ENCODE measurements at places on chromosomes 2 and 18.

GRCh38 chr18:12867441-12868123 lies 16.5 kb downstream of the PTPN2 start:
- no peak for DNase-seq

- peak; percentile 74 for DNase-seq
Observed at GRCh38 chr2:191678437-191679100, 633 bp downstream of the NABP1 start.

DNA sequence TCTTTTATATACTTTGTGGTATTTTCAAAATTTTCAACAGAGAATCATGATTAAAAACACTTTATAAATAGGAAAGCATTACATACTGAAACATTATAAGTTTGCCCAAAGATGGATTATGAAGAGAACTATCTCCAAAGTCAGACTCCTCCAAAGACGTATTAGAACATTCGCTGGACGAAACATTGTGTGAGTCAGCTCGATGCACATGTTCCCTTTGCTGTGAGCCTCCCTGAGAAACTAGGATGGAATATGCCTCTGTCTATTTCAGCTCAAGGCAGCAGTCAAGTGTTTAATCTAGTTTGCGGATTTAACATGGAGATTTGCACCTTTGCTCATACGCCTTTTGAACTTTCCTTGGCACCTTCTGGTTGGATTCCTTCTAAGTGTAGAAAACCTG lies 92.2 kb upstream of the NCKAP5 start:
- DNase-seq, result no peak

DNA sequence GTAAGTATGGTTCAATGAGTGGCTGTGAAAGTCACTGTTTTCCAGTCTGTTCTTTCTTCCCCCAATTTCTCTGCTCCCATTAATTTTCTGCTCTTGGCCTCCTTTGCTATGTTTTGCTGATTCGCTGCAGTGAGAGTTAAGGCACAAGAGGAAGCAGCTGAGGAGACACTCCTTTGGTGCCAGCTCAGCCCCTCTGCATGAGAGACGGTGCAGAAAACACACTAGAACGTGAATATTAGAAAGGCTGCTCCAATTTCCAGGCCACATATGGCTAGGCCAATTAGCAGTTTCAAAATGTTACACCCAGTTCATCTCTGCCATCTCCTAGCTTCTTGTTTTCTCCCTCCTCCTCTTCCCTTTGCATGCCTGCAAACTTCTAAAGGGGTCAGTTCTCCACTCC lies 38.9 kb downstream of the AKAIN1 start:
- no peak for DNase-seq

GRCh38 chr18:22282311-22283115 lies 113.1 kb downstream of the GATA6 start:
- peak; percentile 71 for DNase-seq

DNA sequence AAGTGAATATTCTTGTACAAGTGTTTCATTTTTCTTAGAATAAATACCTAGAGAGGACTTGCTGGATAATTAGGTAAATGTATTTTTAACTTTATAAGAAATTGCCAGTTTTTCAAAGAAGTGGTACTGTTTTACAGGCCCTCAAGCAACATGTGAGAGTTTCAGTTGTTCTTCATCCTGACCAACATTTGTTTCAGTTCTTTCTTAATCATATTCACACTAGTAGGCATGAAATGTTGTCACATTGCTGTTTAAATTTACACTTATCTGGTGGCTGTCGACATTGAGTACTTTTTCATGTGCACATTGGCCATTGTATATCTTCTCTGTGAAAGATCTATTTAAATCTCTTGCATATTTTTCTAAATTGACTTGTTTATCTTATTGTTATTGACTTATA lies 178.1 kb downstream of the ACOXL start:
- DNase-seq, result no peak

DNA sequence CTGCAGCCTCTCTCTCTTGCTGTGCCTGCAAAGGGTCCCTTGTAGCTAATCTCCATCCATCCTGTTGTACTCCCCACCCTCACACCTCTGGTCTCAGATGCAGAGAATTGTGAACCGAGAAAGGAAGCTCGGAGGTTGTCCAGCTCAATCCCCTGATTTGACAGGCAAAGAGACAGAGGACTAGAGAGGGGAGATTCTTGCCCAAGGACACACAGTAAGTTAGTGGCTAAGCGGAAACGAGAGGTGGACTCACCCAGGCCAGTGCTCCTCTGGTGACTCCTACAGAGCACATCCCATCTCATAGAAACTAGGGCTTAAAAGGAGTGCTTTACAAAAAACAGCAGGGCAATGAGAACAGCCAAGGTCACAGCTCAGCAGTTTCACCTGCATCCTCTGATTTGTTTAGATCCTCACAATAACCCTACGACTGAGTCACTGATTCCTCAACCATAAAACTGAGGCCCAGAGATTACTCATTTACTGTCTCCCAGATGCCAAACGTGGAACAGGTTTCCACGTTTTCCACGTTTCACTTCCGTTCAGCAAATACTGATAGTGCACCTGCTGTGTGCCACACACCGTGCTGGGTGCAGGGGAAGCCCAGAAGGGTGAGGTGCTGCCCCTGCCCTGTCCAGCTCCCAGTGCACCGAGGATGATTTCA lies 22.1 kb downstream of the EHD3 start:
- DNase-seq, result no peak

DNA sequence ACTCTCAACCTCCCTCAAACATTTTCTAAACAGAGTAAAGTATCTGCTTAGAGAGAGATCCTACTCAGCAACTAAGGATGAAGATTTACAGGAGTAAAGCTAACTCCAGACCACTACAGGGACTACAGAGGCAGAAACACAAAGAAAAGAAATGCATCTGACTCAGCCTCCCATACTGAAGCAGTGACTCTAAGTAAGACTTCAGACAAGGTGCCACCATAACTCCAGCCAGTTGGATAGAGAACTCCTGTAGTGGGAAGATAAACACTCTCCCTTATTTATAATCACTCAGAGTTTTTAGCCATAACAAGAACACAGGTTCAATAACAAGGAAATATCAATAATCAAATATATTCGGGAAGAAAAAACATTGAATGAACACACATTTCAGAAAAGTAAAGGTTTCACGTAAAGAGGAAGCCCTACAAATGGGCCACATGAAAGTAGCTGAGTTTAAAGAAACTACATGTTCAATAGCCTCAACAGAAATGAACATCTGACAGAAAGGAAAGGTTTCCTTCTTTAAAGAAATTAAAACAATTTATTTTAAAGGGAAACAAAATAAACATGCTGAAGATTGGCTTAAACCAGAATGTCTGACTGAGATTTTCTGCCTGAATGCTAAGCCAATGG lies 519.9 kb downstream of the KCNJ3 start:
- DNase-seq, result no peak

GRCh38 chr2:187383043-187383800 lies 64.8 kb downstream of the CALCRL start:
- DNase-seq, result no peak

- no peak for DNase-seq
Observed at GRCh38 chr2:48531141-48531648, 1.2 kb downstream of the STON1 start.

DNA sequence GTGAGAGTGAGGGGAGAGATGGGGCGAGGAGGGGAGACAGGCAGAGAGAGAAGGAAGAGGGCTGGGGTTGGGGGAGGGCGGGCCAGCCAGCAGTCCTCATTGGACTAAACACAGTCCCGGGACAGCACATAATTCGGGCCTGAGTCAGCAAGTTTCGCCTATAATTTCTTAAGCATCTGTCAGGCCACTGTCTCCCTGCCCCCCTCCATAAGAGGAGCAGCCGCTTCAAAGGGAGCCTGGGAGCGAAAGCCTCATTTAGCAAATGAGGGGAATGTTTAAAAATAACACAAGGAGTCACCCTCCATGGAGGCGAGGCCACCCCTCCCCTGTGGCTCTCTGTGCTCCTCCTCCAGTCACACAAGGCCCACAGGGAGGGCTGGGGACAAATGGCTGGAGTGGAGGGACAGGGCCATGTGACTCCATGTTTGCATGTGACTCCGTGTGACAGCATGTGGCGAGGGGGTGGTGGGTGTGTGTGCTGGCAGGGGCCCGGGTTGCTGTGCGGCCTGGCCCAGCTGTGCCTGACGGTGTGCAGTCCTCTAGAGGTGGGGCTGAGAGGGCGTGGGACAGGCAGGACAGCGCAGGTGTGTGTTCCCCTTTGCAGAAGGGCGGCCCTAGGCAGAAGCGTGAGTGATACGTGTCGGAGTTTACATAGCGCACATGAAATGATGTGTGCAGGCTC lies 162.4 kb downstream of the CELF4 start:
- DNase-seq, result no peak

GRCh38 chr2:186325827-186326535 lies 160.1 kb upstream of the ZC3H15 start:
- DNase-seq, result no peak

GRCh38 chr2:42602218-42602875 lies 33.9 kb downstream of the MTA3 start:
- no peak for DNase-seq

DNA sequence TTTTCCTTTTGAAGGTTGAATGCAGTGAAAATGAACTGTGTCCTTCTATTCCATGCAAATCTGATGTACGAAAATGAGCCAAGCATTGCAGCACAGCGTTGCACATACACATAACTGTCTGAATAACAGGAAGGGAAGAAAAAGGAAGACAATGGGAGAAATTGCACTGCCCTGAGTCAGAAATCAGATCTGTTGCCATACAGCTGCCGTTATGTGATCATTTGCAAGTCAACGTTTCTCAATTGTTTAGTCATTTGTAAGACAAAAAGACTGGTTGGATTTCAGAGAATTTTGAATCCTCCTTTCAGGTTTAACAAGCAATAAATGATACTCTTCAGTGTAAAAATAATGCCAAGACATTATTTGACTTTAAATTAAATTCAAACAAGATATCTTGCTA lies 284.1 kb downstream of the DSEL start:
- peak; percentile 37 for DNase-seq

DNA sequence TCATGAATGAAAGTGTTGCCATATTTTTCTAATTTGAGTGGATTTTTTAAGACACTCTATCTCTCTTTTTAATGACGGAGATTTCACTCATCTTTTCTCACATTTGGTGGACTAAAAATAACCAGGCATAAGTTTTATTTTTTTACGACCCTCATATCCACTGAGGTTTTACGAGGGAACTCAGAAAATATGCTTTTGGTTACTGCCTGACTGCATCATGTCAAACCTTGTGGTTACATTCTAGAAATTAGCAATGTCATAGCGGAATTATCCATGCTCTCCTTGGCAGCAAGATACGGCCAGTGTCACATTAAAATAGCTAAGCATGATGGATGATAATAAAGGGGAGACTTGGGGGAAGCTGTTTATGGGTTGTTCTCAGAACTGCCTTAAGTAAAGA lies 428.6 kb upstream of the FSHR start:
- no peak for DNase-seq

GRCh38 chr2:10792660-10793400 lies 19.8 kb downstream of the PDIA6 start:
- DNase-seq, result no peak

DNA sequence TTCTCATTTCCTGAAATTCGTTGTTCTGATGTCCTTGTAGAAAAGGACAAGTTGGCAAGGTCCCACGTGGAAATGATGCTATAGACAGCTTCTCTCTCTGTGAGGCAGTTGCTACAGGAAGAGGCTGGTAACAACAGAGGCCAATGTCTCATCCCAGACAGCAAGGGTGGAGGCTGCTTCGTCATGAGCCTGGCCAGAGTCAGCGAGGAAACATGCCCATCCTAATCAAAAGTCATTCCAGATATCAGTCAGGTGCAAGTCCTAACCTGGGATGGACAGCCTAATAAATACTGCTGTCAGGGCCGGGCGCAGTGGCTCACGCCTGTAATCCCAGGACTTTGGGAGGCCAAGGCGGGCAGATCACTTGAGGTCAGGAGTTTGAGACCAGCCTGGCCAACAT lies 6.4 kb upstream of the SMAD7 start:
- DNase-seq, result no peak

GRCh38 chr2:237147317-237147716 lies 61.6 kb downstream of the COPS8 start:
- no peak for DNase-seq

GRCh38 chr2:10490806-10491291 lies 42.7 kb upstream of the ODC1 start:
- DNase-seq, result no peak

- DNase-seq, result no peak
Observed at GRCh38 chr2:86383844-86384243, 46.4 kb upstream of the REEP1 start.

DNA sequence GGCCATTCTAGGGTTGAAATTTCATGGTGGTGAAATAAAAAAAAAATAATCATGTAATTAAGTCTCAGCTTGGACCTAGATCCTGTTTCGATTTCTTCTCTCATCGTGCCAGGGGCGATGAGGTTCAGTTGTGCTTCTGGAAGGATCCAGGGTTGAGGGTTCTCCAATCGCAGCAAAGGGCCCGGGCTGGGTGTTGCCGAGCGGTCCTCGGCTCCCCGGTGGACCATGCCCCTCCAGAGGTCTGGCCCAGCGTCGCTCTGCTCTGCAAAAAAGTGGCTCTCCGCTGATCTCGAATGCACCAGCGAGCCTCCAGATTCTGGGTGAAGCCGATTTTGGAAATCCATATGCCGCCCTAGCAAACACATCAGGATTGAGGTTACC lies 39.0 kb downstream of the EN1 start:
- no peak for DNase-seq

DNA sequence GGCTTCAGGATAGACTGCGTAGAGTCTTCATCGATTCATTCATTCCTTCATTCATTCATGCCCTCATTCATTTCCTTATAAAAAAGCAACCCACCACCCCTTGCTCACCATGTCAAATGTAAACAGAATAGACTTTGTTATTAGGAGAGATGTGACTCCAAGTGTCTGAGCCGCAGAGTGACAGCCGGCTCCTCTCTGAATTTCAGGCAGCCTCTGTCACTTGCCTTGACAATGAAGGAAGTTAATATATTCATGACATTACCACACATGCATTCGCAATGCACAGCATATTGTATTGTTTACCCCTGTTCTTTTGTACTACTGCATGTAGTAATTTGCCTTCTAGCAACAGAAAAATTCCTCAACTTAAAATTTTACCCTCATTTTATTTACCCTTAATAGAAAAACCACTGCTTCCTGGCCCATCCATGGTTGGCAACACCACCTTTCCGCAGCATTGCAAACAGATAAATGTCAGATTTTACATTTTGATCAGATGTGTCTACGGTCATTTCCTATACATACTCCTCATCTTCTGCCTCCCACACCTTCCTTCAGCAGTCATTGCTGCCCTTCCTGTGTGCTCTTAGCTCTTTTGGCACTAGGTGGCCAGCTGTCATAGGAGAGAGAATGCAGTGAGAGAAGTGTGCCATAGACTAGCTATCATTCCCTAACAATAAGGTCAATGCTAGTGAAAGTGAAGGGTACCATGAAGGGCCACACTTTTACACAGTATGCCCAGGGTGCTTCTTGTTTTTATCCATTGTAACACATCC lies 1090.8 kb downstream of the BCL11A start:
- DNase-seq, result no peak

GRCh38 chr2:230643576-230644291 lies 68.9 kb upstream of the CAB39 start:
- peak; percentile 82 for DNase-seq

Data from inflammatory macrophage treated with lipopolysaccharide for 4 hours (primary cell).